ENCODE measurements at places on chromosomes 3 and 15.

DNA sequence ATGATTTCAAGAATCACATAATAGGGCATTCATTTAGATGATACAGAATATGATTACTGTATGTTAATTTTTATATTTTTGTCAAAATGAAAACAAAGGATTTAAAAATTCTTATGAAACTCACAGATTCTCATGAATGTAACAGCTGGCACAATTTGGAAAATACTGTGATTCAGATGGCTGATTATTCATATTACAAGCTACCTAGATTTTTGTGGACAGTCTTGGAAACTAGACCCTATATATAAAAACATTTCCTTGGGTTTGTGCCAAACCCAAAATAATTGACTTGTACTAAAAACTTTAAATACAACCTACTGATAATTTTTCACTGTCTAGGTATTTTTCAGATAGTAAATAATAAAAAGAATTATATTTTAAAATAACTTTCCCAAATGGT is 26.2 kb downstream of the ZBED2 start:
- no peak for DNase-seq

- DNase-seq: no peak
Observed at GRCh38 chr15:55588815-55589115, 620 bp upstream of the PYGO1 start.

DNA sequence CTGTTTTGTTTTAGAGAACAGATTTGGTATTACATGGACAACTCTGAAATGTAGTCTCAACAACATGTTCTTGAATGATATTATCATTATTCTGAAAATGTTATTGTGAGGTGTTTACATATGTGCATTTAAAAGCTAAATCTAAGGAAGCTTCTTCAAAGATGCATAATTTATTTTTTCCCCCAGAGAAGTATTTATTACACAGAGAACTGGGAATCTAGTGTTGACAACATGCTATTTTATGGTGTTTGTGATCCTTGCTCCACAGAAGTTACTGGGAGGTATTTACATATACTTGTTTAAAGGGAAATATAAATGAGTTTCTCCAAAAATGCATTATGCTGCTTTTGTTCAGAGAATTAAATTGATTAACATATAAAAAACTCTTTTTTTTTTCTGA is 18.3 kb upstream of the TUBGCP5 start:
- no peak for DNase-seq

GRCh38 chr3:174101244-174101643 is 703.7 kb downstream of the NLGN1 start:
- no peak for DNase-seq

- DNase-seq: no peak
Observed at GRCh38 chr15:60883691-60884640, 345.1 kb downstream of the RORA start.

DNA sequence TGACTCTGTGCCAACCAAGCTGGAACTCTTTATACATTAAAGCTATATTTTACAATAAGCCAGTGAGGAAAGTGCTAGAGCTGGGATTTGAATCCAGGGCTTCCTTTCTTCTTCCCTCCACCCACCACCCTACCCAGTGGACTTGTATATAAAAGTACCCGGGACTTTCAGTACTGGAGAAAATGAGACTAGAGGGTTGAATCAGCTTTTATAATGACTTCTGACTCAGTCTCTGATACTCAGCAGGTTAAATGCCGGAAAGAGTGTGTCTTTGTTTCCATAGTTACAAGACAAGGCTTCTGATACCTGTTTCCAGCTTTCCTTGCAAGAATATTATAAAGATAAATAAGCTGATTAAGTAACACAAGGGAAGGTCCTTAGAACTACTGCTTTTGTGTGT is 80.9 kb downstream of the FRMD4B start:
- DNase-seq: no peak

DNA sequence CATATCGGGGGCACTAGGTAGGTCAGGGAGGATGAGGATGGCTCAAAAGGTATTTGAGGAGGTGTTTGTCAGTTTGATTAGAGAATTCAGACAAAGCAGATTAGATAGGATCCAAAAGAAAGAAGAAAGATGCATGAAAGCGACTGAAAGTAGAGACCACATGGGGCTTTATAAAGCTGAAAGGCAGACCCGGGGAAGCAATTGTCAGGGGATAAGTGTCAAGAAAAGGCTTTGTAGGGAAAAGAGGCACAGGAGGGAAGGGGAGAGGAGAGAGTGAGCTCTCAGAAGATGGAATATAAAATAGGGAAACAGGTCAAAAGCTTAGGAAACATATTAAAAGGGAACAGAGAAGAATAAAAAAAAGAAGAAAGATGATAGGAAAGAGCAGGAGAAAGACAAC is 308.2 kb upstream of the RORA start:
- no peak for DNase-seq

GRCh38 chr3:128006061-128007032 is 45.9 kb upstream of the SEC61A1 start:
- DNase-seq: no peak

DNA sequence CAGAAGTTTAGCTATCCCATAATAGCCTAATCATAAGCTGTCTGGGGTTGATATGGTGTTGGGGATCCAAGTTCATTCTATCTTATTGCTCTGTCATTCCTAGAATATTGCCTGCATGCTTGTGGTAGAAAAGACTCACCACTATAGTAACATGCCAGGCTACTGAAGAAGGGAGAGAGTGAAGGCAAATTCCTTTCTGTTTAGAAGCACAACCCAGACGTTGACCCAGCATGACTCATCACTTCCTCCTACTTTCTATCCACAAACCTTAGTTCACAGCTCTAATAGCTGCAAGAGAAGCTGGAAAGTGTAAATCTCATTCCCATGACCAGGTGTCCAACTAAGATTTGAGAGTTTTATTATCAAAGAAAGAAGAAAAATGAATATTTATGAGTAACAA is 57.8 kb upstream of the NMD3 start:
- no peak for DNase-seq

DNA sequence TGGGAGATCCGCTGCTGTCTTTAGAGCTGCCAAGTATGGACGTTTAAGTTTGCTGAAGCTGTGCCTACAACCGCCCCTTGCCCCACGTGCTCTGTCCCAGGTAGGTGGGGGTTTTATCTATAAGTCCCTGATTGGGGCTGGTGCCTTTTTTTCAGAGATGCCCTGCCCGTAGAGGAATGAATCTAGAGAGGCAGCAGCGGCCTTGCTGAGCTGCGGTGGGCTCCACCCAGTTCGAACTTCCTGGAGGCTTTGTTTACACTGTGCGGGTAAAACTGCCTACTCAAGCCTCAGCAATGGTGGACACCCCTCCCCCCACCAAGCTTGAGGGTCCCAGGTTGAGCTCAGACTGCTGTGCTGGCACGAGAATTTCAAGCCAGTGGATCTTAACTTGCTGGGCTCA is 83.4 kb upstream of the FGF7 start:
- DNase-seq: no peak

GRCh38 chr15:59165726-59166125 is 40.9 kb upstream of the LDHAL6B start:
- no peak for DNase-seq

DNA sequence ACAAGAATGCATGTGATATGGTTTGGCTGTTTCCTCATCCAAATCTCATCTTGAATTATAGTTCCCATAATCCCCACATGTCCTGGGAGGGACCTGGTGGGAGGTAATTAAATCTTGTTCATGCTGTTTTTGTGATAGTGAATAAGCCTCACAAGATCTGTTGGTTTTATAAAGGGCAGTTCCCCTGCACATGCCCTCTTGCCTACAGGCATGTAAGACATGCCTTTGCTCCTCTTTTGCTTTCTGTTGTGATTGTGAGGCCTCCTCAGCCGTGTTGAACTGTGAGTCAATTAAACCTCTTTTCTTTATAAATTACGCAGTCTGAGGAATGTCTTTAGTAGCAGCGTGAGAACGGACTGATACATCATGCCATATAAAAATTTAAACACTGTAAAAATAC is 1537.0 kb downstream of the OTOL1 start:
- DNase-seq: no peak

- no peak for DNase-seq
Observed at GRCh38 chr3:124172816-124173215, 180.9 kb upstream of the ROPN1 start.

DNA sequence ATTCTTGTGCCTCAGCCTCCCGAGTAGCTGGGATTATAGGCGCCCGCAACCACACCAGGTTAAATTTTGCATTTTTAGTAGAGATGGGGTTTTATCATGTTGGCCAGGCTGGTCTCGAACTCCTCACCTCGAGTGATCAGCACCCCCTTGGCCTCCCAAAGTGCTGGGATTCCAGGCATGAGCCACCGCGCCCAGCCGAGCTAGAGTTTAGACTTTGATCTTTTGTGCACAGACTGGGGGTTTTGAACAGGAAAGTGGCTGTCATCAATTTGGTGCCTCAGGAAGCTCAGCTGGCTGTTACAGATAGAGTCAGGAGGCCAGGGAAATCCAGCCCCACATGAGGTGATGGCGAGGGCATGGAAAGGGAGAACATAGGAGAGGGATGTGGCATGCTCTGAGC is 19.3 kb upstream of the IREB2 start:
- no peak for DNase-seq

GRCh38 chr3:112351823-112352222 is 18.9 kb downstream of the CD200 start:
- DNase-seq: no peak

DNA sequence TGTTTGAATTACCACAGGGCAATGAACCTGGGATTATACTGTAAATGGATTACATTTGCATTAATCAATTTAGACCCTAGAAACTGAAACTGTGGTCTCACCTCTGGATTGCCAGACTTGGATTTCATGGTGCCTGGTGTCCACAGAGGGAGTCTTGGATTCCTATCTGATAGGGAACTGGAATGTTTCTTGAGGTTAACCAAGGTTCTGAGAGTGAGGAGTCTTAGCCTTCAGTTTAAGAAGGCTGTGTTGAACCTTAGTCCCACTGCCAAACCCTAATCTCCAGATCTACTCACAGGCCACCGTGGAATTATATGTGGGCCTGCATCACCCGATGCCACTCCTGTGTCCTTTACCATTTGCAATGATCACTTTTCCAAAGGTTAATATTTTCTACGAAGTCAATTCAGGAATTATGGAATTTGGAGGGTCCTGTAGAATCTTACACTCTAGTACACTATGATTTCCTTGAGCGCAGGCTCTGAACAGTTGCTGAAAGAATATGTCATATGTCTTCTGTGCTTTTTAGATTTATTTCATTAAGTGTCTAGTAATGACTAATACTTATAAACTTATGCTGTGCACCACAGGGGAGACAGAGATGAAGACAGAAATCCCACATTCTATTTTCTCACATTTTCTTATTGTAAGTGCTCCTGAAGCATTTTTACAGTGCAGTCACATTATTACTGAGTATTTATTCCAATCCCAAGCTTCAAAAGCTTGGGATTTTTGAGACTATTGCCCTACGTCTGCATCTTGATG is 87.9 kb downstream of the EFL1 start:
- no peak for DNase-seq

DNA sequence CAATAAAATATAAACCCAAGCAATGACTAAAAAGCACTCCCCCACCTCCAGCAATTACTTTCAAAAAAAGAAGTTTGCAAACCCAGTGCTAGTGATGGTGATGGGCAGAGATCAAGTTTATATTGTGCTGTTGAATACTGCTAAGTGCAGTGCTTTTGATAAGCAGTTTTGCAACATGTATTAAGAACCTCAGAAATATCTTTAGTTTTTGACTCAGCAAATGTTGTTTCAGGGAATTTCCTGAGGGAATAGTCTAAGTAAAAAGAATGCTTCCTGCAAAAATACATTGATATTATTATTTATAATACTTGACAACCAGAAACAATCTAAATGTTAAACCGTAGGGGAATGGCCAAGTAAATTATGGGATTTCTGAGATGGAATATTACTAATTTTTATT is 69.3 kb downstream of the ADAMTSL3 start:
- DNase-seq: no peak

- no peak for DNase-seq
Observed at GRCh38 chr3:188000361-188000861, 153.5 kb upstream of the LPP start.

GRCh38 chr3:58250093-58250707 is 12.6 kb downstream of the ABHD6 start:
- no peak for DNase-seq

- no peak for DNase-seq
Observed at GRCh38 chr15:85742186-85742821, 52.4 kb downstream of the KLHL25 start.

- DNase-seq: no peak
Observed at GRCh38 chr3:58697561-58697960, 31.0 kb upstream of the FAM3D start.

DNA sequence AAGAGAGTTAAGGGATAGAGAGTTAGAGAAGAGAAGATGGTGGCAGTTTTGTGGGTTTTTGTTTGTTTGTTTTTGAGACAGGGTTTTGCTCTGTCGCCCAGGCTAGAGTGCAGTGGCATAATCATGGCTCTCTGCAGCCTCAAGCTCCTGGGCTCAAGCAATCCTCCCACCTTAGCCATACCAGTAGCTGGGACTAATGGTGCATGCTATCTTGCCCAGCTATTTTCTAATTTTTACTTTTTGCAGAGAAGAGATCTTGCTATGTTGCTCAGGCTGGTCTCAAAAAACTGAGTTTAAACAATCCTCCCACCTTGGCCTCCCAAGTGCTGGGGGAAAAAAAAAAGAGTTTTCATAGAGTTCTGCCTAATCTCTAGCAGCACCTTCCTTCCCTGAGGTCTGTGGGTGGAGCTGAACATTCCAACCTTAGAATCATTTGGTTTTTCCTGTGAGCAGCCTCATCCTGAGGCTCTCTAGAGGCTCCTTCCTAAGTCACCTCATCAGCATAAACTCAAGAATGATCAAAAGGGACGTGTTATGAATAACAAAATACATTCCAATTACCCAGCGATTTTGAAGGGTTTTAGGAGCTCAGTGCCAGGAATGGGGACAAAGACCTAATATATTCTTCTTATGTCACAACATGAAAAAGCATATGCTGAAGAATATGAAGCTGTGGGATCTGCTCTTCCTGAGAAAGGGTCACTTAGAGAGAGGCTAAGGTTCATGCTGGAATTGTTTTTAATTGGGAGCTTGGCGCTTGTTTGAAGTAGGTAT is 180.6 kb downstream of the LSAMP start:
- no peak for DNase-seq

DNA sequence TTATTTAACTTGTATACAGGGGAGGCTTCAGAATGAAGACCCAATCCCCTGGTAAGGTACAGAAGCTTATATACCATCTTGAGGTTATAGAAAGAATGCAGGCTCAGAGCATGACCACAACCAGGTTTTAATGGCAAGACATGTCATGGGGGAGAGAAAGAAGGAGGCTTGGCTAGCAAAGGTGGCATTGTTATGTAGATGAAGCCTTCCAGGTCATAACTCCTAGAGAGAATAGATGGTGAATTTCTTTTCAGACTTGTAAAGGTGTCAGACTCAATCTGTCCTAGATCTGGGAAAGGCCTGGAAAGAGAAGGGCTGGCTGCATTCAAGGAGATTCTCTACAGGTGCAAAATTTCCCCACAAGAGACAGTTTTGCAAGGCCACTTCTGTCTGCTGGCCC is 99.4 kb upstream of the CTDSPL start:
- DNase-seq: no peak

Data from stimulated activated CD4-positive, alpha-beta T cell treated with anti-CD3 and anti-CD28 coated beads, Interleukin-12 subunit alpha, Interleukin-12 subunit beta, amount 100 ng/mL, for 48 hours (primary cell).